Dermis blood vessel endothelial cell (primary cell): ENCODE measurements at places on chromosomes 2 and 18. TPM values are rescaled to one million over a fixed set of nuclear protein-coding genes. Genes with fewer than 3 reads are reported as not detected.
A peak's percentile ranks its signal among the peaks of the same experiment; 100 is the strongest.

GRCh38 chr2:216539791-216540241 is 41.2 kb downstream of the RPL37A start:
- peak; percentile 79 for DNase-seq

The UGT1A10 gene
- not detected in 2 replicates for total RNA-seq

The ALKAL2 gene
- 0.28 TPM in 1 of 2 replicates, not detected in the other for total RNA-seq

- DNase-seq, result no peak
These were observed 174.2 kb upstream of the GLI2 start for GRCh38 chr2:120561379-120562035.

DNA sequence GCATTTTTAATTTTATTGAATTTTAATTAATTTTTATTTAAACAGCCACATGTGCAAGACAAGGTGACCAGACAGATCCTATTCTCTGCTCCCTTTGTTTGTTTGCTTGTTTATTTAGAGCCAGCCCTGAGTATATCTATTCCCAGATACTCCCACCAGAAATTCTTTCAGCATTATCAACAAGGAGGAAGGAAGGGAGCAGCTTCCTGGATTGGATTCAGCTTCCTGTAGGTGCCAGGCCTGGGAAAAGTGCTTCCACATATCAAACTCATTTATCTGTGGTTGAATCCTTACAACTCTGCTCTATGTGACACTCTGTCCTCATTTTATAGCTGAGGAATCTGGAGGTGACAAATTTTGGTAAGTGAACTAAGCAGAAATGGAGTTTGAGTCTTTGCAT is 60.5 kb upstream of the KLF7 start:
- DNase-seq, result peak; percentile 62

GRCh38 chr2:12045864-12046291 is 299.4 kb downstream of the LPIN1 start:
- DNase-seq, result no peak

The SCN3A gene
- 6.1 and 12.0 TPM in 2 replicates for total RNA-seq

DNA sequence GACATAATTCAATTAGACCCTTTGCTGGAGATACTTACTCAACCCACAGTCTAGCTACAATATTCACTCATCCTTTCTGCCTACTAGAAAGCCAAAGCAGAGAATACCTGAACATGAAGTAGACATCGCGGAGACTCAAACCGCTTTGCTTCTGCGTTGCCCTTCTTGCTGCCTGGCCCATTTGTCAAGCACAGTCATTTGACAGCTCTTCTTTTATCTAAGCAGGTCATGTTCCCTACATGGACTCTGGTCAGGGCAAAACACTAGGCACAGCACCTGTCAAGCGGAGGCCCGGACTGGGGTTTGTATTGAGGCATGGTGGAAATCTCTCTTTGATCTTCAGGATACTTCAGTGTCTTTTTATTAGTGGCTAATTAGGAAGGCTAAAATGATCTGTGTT is 89.7 kb downstream of the FARSB start:
- DNase-seq, result no peak

DNA sequence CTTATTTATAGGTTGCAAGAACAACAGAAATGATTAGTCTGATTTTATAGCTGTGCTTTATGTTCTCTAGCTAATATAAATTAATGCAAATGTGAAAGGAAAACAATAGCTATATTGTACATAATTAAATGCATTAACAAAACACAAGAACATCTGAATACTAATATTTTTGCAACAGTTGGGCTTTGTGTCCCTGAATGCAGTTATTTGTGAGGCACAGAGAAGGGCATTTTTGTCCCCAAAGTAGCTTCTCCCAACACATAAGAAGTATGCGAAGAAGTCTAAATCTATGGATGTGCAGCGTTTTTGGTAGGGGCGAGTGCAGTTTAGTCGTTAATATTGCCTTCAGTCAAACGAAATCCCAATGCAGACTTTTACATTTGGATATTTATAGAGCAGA is 110.0 kb downstream of the MBP start:
- no peak for DNase-seq

DNA sequence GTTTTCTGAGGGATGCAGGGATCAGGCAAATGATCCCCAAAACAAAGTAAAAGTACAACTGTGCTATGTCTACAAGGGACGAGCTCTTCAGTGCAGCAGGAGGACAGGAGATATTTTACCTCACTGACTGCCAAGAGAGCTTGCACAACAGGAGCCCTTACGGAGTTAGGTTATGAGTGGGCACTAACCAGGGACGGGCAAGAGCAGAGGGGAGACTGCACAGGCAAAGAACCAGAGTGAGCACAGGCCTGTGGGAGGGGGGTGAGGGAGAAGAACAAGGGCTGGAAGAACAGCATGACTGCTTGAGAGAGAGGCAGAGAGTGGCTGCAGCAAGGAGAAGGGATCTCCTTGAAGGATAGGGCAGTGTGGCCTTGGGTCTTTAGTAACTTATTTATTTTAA is 101.1 kb upstream of the PID1 start:
- no peak for DNase-seq

DNA sequence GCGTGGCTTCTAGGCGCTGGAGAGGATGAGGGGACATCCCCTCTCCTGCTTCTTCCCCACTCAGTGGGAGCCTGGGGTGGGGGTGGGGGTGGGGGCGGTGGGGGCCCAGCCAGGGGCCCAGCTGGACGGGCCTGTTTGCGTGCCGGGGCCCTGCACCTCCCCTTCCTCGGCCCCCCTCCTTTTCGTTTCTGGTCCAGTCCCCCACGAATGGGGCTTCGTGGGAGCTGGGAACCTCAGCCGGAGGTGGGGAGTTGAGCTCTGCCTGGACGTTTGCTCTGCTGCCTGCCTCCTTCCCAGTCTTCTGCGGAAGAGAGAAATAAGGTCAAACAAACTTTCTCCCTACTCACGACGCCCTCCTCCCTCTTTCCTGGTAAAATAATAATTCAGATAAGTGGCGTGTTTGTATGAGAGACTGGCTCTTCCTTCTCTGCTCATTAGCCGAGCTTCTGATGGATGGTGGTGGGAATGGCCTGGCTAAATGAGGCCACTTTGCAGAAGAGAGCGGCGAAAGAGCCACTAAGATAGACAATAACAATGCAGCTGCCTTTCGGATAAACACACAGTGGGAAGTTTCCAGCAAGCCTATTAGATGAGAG is 782 bp downstream of the MTA3 start:
- DNase-seq, result peak; percentile 29

The DNER gene
- 0.05 TPM in 1 of 2 replicates, not detected in the other for total RNA-seq

The C2orf72 gene
- under 0.01 and 1.1 TPM in 2 replicates for total RNA-seq

DNA sequence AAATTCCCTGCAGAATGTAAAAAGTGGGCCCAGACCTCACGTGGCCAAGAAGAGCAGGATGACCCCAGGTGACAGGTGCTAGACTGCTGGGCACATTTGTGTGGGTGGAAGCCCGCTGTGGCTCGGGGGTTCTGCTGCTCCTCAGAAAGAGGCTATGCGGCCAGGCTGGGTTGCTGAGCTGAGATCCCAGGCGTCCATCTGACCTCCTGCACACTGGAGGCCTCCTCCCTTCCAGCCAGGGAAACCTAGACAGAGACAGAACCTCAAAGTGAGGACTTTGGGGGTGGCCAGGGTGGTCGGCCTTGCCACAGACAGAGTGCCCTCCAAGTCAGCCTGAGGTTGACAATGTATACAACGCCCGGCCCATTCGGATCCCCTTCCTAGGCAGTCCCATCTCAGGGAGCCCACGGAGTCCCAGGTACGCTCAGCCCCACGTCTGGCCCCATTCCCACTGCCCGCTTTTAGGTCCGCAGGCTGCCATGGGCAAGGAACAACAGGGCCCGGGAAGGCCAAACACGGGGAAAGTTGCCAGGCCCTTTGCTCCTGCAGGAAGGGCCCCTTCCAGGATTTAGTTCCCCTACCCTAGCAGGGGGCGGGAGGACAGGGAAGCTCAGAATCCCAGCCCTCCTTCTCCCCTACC is 75.6 kb downstream of the KIAA2012 start:
- DNase-seq, result no peak

The GPR45 gene
- not detected in 2 replicates for total RNA-seq

GRCh38 chr2:13986119-13986720 is 646.3 kb upstream of the LRATD1 start:
- DNase-seq, result no peak

The SDC1 gene
- 1.4 and 1.7 TPM in 2 replicates for total RNA-seq
